HCT116 (cell line): ENCODE measurements at places on chromosomes 12 and 14.

DNA sequence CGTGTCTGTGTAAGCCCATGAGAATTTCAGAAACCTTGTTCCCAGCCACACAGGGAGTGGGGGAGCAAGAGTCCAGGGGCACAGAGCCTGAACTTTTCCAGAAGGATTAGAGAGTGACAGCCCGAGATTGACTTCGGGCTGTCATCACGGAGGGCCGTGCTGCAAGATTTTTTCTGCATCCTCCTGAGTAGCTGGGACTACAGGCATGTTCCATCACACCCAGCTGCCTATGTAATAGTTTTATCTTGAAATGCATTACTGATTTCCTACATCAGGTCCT is 14.4 kb downstream of the EVL start:
- no peak for DNase-seq

GRCh38 chr12:107415071-107415470 is 270.5 kb upstream of the PWP1 start:
- no peak for DNase-seq

DNA sequence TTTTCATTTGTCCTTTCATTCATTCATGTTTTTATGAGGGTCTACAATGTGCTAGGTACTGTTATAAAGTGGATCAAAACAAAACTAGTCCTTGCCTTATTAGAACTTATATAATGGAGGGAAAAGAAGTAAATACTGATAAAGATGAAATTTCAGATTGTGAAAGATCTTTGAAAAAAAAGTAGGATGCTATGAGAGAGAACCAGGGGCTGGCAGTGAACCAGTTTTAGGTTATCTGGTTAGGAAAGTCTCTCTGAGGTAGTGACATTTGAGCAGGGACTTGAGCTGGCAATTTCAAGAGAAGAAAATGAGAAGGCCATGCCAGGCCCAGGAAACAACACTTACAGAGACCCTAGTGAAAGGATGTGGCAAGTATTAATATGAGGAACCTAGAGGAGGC is 57.3 kb upstream of the E2F7 start:
- DNase-seq, result no peak

- no peak for DNase-seq
Measured at GRCh38 chr14:95360828-95361227, 41.1 kb upstream of the CLMN start.

DNA sequence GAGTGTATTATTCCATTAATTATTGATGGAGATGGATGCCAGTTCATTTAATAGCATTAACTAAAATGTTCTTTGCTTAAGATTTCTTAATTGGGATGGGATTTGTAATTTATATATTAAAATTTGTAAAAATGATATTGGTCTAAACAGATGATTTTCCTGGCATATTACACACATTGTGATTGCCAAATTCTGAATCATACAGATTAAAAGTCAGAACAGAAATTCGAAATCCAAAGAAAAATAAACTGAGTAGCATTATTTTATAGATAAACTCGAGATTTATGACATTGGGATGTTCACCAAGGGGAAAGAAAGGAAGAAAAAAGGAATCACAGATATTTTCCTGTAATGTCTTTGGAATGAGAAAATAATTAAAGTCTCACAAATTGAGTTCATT is 481.1 kb downstream of the CCER1 start:
- no peak for DNase-seq

GRCh38 chr12:120067901-120068300 is 48.7 kb downstream of the RAB35 start:
- no peak for DNase-seq

DNA sequence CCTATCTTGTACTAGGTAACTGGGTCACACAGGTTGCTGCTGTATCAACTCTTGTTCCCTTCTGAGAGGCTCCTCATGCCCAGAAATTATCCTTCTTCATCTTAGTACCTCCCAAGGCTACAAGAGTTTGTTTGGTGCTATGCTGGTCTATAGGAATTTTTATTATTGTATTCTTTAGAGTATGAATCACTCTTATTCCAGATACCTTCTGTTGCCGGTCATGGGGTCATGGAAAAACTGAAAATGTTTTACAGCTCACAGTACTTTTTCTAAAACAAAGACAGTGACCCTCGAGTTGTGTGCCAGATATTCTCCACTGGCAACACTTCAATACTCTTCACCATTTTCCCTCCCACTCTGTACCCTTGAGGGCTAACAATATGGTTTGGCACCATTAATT is 1598.0 kb upstream of the TMEM132C start:
- no peak for DNase-seq

DNA sequence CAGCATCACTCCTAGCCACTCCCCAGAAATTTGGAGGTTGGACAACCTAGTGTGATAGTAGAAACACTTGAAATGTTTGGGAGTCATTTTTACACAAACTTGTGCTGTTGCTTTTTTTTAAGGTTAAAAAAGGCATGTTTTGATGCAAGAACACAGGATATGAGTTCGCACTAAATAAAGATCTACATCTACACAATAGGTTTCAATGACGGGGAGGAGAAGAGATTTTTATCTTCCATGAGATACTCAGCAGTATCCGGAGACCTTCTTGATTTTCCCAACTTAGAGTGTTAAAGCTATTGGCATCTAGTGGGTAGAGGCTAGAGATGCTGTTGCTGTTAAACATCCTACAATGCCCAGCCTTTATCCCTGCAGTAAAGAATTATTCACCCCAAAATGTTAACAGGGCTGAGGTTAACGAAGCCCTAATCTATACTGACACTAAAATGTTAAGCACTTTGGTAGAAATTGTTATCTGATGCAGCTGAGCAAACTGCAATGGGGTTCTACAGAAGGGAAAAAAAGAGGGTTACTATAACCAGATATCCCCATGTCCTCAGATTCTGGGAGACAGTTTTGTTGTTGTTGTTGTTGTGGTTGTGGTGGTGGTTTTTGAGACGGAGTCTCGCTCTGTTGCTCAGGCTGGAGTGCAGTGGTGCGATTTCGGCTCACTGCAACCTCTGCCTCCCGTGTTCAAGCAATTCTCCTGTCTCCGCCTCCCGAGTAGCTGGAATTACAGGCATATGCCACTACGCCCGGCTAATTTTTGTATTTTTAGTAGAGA is 14.0 kb upstream of the PCNX1 start:
- no peak for DNase-seq

GRCh38 chr14:76958980-76959710 is 69.4 kb downstream of the IRF2BPL start:
- peak; percentile 64 for DNase-seq

- DNase-seq, result no peak
Measured at GRCh38 chr14:104707608-104708595, 16.1 kb upstream of the ADSS1 start.

DNA sequence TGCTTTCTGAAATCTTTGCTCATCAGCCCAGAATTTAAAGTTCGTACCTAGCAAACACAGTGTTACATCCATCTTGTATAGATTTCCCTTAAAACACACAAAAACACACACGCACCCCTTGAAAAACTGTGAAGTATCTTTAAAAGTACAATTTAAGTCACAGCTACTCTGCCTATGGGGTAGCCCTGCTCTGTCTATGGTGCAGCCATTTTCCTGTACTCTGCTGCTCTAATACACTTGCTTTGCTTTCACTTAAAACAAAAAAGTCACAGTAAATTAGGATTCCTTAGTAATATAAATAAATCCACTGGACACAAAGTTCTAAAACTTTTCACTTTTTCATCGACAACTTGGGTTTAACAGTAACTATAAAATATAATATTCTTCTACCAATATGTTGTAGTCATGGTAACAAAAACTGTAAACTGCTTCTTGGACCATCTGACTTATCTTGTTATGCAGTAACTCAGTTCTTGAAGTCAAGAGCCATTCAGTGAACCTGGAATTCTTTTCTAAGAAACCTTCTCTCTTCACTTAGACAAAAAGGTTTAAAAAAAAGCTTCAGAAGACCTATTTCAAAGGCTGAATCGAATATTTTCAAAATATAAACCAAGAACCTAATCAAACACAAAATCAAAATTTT is 63.5 kb downstream of the MED13L start:
- no peak for DNase-seq
